ENCODE measurements at places on chromosomes 1 and 21.

GRCh38 chr1:96370757-96371156, 350.8 kb upstream of the PTBP2 start:
- no peak for DNase-seq

- peak; percentile 33 for DNase-seq
These were observed 77.6 kb downstream of the XCL2 start for GRCh38 chr1:168466092-168466713.

- no peak for DNase-seq
These were observed 14.1 kb upstream of the ACTL8 start for GRCh38 chr1:17741052-17741451.

DNA sequence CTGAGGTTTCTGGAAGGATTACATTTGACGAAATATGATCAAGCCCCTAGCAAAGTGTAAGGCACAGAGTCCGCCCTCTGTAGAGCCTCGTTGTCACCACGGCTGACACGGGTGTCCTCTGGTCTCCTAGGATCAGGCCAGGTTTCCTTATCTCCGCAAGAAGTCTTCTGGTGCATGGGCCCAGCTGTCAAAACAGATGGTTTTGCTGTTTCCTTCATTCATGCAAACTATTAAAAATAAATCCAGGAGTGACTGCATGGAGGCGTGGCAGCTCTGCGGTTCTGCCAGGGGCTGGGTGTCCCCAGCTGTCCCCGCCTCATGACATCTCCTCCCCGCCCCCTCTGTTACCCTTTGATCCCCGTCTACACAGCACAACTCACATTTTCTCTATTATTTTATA, 209.0 kb downstream of the DYRK1A start:
- no peak for DNase-seq

DNA sequence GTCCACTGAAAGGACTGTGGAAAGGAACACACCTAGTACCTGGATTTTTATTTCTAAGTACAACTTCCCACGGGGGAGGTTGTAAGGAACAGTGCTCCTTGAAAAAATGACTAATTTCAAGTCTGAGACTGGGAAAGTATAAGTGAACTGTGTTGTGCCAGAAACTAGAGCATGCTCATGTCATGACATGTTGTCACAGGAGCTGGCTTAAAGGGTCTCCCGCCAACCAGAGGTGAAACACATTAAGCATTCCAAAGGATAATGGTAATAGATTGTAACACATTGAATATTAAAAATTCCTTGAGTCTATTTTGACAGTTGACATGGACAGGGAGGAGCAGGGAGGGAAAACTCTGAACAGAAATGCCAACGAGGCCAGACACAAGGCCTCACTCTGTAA, 6.3 kb downstream of the ATP2B4 start:
- DNase-seq = no peak

GRCh38 chr1:54679706-54680105, 36.0 kb upstream of the TTC4 start:
- DNase-seq = no peak

DNA sequence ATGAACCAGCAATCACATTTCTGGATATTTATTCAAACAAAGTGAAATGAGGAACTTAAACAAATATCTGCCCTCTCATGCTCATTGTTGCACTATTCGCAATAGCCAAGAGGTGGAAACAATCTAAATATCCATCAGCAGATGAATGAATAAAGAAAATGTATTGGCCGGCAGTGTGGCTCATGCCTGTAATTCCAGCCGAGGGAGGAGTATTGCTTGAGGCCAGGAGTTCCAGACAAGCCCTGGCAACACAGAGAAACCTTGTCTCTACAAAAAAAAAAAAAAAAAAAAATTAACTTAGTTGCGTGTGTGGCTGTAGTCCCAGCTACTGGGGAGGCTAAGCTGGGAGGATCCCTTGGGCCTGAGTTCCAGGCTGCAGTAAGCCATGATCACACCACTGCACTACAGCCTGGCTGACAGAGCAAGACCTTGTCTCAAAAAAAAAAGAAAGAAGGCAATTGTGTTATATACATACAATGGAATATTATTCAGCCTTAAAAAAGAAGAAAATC, 191.4 kb downstream of the AKT3 start:
- DNase-seq = no peak

DNA sequence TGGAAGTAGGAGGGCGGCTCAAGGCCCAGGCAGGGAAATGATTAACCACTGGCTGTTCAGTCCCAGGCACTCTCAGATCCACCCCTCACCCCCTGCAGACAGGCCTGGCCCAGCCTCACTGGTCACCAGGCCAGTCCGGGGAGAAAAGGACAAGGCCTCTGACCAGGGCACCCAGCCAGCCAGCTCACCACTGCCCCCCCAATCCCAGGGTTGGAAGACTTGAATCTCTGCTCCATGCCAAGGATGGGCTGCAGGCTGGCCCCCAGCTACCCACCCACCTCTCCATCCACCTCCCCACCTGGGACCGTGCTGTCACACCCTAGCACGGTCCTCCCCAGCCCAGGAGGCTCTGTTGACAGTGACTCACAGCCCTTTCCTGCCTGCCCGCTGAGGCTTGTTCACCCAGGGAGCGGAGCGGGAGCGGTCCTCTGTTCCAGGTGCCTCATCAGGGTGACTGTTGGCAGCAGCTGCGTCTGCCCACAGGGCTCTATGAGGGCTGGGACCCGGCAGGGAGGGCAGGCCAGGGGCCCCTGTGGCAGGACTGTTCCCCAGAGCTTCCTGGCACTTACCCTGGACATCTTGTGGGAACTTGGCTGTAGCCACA, 2.2 kb downstream of the LAD1 start:
- no peak for DNase-seq

DNA sequence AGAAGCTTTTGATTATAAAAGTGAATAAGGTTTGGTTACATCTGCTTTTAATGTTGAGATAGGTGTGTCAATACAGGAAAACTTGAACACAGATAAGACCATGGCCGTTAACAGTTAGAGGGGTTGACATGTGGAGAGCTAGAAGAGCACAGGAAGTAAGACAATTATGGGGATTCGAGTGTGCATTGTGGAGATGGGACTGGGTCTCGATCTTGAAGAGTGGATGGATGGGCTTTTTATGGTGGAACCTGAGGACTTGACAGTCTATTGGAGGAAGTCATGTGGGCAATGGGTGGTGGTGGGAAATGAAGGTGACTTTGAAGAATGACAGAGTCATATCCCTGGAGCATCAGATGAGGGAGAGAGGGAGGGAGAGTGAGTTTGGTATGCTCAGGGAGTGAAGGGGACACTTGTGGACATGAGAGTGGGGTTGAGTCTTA, 12.1 kb downstream of the DYRK1A start:
- DNase-seq = no peak

GRCh38 chr1:100075773-100076172, 57.0 kb downstream of the SASS6 start:
- DNase-seq = no peak

Measured in CD4-positive, alpha-beta T cell treated with Interleukin-4 for 1 hour (primary cell).